ENCODE measurements at places on chromosomes 6 and 20.

GRCh38 chr6:108969776-108970175 lies 121.6 kb downstream of the ARMC2 start:
- no peak for DNase-seq

- DNase-seq = no peak
Measured at GRCh38 chr6:127959869-127960268, 59.0 kb upstream of the THEMIS start.

- no peak for DNase-seq
Measured at GRCh38 chr20:63739130-63740069, at the start of gene SLC2A4RG. Gene SLC2A4RG, plus strand, starts transcription at chr20:63739776. Its CDS starts 137 bp downstream, at chr20:63739913.

DNA sequence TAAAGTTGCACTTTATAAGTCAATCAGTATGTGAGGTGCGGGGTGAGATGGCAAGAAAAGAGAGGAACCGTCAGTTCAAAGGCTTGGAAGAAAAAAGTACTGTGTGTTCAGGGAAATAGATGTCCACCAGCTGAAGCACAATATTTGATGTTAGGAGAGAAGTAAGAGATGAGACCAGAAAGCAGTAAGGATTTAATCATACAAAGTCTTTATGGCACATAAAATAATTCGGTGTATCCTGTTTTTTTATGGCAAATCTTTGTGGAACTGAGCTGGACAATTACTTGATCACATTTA lies 197.2 kb downstream of the FAXC start:
- DNase-seq = no peak

GRCh38 chr6:141635621-141636020 lies 497.1 kb upstream of the GJE1 start:
- DNase-seq = no peak

- no peak for DNase-seq
Measured at GRCh38 chr20:43375591-43375990, 82.1 kb upstream of the SRSF6 start.

DNA sequence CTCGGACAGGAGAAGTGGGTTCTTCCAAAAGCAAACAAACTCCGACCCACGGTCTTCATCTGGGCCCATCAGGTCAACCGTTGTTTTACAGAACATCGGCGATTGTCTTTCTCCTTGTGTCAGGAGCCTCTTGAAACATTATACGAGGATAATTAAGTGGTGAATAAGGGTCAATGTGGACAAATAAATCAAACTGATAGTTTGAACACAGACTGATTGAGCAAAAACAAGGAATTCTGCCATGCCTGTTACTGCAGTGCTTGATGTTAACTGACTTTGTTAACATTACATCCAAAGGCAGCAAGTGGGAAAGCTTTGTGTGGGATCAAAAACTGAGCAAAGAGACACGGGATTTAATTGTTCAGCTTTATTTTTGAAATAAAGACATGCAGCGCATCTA lies 101.1 kb upstream of the IFNGR1 start:
- DNase-seq = no peak

- no peak for DNase-seq
Measured at GRCh38 chr20:61117725-61118124, 134.3 kb upstream of the CDH4 start.

GRCh38 chr6:44820321-44820720 lies 432.8 kb downstream of the CDC5L start:
- no peak for DNase-seq

DNA sequence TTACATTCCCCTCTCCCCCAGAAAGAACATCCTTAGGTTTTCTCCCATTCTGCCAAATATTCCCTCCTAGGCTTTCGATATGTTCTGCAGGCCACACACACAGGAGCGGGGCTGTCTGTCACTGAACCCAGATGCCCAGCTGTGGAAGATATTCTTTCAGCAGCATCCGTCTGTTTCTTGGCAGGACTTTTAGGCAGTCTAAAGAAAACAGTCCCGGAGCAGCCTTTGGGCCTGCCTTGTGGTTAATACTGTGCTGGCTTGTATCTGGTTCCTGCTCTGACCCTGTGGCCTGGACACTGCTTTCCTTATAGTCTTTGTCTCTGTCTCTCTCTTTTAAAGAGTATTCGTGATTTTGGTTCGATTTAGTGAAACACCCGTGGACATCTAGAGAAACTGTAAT lies 94.6 kb upstream of the SUPT3H start:
- no peak for DNase-seq

GRCh38 chr6:11835065-11835464 lies 56.5 kb upstream of the ADTRP start:
- DNase-seq = no peak

Measured in stimulated activated CD4-positive, alpha-beta T cell treated with anti-CD3 and anti-CD28 coated beads, Interleukin-1b, Interleukin-23, amount 100 ng/mL, for 24 hours (primary cell).